Myocyte (in vitro differentiated cells): ENCODE measurements at places on chromosomes 4 and X. TPM values are rescaled to one million over a fixed set of nuclear protein-coding genes. Genes with fewer than 3 reads are reported as not detected.
A peak's percentile ranks its signal among the peaks of the same experiment; 100 is the strongest.

Gene COX7B2
- total RNA-seq, result not detected in 2 replicates

Gene PABPC1L2A
- total RNA-seq, result not detected in 2 replicates

Gene HPGDS
- total RNA-seq, result not detected in 2 replicates

Gene ARHGAP36
- total RNA-seq, result not detected in 2 replicates

Gene PCSK1N
- total RNA-seq, result 1.8 and 5.4 TPM in 2 replicates

DNA sequence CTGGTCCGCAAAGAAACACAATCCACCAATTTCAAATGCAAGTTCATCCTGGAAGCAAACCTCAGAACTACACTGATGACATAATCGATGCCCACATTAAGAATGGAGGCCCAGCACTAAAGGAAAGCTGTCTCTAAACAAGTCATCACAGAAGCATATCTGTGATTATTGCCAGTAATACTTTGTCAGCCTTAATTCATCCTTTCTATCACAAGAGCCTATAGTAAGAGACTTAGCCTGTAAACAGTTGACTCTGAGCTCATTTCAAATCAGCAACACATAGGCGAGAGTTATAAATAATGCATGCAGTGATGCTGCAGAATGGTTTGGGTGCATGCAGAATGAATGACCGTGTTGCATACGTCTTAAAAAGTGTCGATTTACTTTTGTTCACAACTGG, 105.9 kb upstream of the ZFP42 start:
- no peak for DNase-seq

GRCh38 chrX:103520386-103520785, 1.1 kb upstream of the RAB40A start:
- peak; percentile 54 for DNase-seq

DNA sequence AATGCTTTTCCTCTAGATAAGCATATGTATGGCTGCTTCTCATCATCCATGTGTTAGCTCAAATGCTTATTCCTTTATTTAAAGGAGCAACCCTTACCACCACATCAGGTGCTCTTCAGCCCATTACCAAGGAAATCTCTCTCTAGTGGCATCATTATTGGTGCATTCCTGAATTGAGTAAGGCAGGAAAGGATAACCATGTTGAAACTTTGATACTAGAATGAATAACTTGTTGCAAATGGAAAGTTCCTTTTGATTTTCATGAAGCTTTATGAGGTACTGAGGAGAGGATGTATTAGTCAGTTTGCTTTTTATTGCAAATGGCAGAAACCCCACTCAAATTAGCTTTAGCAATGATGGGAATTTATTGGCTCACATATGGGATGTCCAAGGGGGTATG, 212.3 kb upstream of the FGF13 start:
- no peak for DNase-seq

DNA sequence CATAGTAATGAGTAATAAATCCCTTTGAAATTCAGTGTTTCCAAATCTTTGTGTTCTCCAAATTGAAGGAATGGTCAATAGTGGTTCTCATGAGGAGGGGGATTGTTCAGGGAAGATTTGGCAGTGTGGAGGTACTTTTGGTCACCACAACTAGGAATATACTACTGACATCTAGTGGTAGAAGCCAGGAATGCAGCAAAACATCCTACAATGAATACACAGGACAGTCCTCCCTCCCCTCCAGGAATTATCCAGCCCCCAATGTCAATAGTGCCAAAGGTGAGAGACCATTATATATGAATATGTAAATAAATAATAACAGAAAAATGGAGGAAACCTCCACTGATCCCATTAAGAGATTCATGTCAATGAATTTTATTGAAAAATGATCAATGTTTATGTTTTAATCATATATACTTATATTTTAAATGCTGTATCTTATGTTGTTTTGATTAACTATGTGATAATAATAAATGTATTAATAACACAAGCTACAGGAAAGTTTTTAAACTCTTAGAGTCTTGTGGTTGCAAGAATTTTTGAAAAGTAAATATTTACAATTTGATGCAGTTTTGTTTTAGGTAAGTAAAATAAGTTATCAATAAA, 14.4 kb upstream of the FAM9A start:
- peak; percentile 47 for DNase-seq

- peak; percentile 64 for DNase-seq
Observed at GRCh38 chr4:4480685-4481398, 61.0 kb downstream of the STX18 start.

DNA sequence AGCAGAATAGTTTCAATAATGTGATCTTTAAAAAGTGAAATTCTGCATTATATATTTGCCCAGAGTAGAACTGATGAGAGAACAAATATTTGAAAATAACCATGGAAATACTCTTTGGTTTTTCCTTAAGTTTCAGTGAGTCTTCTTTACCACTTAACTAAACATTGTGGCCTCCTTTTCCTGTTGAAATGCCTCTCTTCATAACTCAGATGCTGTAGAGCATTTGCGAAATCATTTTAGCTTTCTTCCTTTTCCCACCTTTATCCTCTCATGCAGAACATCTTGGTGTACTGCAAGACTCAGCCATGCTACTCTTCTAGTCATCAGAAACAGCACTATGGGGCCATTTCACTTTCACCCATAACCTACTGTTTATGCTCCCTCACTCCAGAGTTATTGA, 48.2 kb downstream of the CASK start:
- no peak for DNase-seq

- peak; percentile 19 for DNase-seq
Observed at GRCh38 chr4:83516042-83516772, 19.7 kb upstream of the GPAT3 start.

GRCh38 chr4:16262188-16262587, 35.9 kb upstream of the TAPT1 start:
- no peak for DNase-seq

GRCh38 chr4:117134386-117134785, 49.0 kb upstream of the TRAM1L1 start:
- peak; percentile 84 for DNase-seq

DNA sequence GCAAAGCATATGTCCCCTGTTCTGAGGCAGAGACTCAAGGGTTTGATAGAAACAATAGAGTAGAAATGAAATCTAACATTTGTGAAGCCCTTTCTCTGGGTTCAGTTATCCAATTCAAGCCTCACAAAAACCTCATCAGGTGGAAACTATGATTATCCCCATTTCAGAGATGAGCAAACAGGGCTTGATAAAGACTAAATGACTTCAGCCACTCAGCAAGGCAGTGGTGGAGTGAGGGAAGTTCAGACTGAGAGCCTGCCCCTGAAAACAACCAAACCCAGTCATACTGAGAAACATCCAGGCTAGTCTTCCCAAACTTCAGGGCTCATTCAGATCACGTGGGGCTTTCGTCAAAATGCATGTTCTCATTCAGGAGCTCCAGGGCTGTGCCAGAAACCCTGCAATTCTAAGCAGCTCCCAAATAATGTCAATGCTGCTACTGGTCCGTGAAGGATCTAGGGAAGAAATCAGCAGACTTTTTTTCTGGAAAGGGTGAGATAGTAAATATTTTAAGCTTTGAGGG, 109.6 kb upstream of the KIT start:
- no peak for DNase-seq

GRCh38 chr4:16264798-16265197, 38.5 kb upstream of the TAPT1 start:
- peak; percentile 62 for DNase-seq
